RPMI8226 (cell line): ENCODE measurements at places on chromosomes 1 and 21.

- DNase-seq = no peak
Observed at GRCh38 chr21:41466024-41466820, 40.2 kb downstream of the MX1 start.

- DNase-seq = peak; percentile 5
Observed at GRCh38 chr1:52970149-52970548, 43.1 kb downstream of the SCP2 start.

DNA sequence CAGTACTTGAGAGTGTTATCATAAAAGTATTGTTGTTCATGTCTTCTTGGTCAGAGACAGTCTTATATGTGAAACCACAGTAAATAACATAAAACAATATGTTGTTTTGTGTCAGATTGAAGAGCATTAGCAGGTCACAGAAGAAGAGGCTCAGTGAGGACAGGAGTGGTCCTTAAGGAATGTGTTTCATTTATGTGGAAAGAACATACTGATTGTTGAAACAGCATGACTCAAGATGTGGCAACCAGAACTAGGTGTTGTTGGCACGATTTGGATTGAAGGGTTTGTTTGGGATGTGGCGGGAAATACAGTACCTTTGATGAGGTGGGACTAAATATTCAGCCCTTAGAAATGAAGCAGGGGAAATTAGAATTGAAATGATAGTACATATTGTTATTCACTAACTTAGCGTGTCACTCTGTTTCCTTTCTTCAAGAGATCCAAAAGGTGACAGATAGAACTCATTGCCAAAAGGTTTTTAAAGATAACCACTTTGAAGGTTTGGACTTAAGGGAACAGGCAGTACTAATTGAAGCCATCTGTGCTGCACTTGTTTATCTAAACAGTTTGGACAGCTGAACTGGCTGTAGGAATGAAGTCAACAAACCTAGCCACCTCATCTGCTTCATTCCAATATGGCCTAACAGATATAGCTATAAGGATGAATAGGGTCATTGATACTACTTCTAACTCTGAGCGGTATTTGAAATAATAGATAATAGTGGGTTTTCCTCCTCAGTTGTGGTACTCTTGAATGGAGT lies 14.4 kb downstream of the RALGPS2 start:
- DNase-seq = no peak

GRCh38 chr1:211344152-211344618 lies 17.6 kb downstream of the TRAF5 start:
- no peak for DNase-seq

DNA sequence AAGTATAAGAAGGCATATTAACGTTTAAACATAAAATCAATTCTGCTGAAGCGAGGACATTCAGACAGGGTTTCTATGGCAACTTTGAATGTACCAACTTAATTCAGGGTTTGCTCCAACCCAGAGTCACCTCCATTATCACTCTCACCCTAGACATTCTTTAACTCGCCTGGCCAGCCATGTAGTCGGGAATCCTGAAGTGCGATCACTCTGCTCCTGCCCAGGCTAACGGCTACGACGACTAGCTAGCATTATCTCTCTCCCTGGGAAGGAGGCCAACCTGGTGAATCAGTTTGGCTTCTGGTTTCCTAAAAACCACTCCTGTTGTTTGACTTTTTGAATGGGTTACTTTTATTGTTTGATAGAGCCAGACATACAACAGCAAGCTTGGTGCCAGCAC lies 38.9 kb upstream of the ZBTB18 start:
- DNase-seq = no peak

GRCh38 chr1:76210160-76210559 lies 135.6 kb downstream of the ST6GALNAC3 start:
- no peak for DNase-seq
